ENCODE measurements at places on chromosomes 16 and 17.

- no peak for DNase-seq
Measured at GRCh38 chr17:29195465-29196081, 15.4 kb upstream of the MYO18A start.

GRCh38 chr16:79651363-79651762, 50.8 kb upstream of the MAF start:
- DNase-seq = no peak

DNA sequence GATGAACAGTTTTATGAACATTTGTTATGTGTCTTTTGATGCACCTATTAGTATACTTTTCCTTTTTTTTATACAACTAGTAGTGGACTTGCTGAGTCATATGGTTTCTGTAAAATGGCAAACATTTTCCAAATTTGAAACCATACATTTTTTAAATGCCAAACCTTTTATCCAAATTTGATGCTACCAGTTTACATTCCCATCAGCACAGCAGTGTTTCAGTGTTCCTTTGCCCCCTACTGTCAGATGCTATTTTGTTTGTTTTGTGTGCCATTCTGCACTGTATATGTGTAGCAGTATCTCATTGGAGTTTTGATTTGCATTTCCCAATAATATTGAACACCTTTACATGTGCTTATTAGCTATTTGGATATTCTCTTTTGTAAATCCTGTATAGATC, 219.4 kb downstream of the TANC2 start:
- DNase-seq = no peak

DNA sequence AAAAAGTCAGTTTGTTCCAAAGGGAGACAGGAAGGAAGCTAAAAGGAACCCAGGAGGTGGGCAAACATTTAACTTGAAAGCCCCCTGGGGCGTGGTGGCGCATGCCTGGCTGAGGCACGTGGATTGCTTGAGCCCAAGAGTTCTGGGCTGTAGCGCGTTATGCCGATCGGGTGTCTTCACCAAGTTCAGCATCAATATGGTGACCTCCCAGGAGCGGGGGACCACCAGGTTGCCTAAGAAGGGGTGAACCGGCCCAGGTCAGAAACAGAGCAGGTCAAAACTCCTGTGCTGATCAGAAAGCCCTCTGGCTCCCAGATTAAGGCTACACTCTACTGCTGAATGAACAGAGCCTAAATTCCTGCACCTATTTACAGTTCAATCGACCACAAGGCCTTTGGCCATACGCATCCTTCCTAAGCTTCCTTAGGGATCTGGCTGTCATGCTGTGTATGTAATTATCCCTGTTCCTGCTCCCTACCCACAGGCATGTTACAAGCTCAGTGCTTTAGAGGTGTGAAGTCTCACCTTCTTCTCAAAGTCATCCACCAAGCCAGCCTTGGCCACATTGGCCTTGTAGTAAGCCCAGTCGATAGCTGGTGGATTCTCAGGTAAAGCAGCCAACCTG, 5.0 kb downstream of the ATP5PD start:
- DNase-seq = no peak

GRCh38 chr17:71283486-71283885, 837.3 kb upstream of the SOX9 start:
- DNase-seq = no peak

GRCh38 chr17:74795327-74796020, 19.3 kb upstream of the NAT9 start:
- no peak for DNase-seq

DNA sequence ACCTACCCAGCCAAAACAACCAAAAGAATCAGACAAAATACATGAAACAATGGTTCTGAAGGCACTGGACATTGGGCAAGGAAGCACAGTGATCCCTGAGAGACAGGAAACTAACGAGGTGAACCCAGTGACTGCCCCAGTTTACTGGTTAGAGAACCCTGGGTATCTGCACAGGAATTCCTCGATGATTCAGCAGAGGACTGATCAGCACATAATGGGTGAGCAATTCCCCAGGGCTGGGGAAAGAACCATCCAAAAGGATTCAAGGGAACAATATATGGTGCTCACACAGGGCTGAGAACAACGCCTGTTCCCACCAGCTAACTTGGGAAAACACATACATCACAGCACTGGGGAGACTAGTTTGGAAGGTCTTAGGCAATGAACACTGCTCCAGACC, 167.2 kb downstream of the PARN start:
- DNase-seq = no peak

- DNase-seq = no peak
Measured at GRCh38 chr17:3015890-3016289, 47.5 kb downstream of the OR1D5 start.

GRCh38 chr17:63431939-63432804, 13.9 kb downstream of the CYB561 start:
- DNase-seq = no peak

- peak; percentile 59 for DNase-seq
Measured at GRCh38 chr17:35947156-35947585, 3.7 kb upstream of the LYZL6 start.

GRCh38 chr16:8569650-8570346, 20.5 kb downstream of the TMEM114 start:
- no peak for DNase-seq

- no peak for DNase-seq
Measured at GRCh38 chr16:75558846-75559401, 2.9 kb upstream of the TMEM231 start.

- no peak for DNase-seq
Measured at GRCh38 chr17:48601539-48602425, 3.0 kb downstream of the HOXB6 start.

DNA sequence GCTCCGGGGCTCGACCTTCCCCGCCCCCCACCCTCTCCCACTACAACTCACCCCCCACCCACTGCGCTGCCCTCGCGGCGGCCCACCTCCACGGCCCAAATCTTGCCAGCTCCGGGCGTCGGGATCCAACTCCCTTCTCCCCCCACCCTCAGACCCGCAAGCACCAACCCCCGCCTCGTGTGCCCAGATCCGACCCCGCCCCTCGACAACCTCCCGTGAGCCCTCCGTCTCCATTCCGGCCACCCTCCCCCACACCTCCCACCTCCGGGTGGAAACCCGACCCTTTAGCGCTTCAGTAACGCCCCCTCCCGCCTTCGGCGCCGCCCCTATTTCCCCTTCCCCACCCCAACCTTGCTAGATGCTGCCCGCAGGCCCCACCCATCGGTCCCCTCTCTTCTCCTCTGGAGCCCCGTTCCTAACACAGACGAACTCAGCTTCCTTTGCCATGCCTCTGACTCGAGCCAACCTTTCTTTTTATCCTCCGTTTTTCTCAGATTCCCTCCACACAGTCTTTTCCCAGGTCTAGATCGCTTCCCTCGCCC, 717 bp downstream of the UBE2Z start:
- DNase-seq = peak; percentile 91

DNA sequence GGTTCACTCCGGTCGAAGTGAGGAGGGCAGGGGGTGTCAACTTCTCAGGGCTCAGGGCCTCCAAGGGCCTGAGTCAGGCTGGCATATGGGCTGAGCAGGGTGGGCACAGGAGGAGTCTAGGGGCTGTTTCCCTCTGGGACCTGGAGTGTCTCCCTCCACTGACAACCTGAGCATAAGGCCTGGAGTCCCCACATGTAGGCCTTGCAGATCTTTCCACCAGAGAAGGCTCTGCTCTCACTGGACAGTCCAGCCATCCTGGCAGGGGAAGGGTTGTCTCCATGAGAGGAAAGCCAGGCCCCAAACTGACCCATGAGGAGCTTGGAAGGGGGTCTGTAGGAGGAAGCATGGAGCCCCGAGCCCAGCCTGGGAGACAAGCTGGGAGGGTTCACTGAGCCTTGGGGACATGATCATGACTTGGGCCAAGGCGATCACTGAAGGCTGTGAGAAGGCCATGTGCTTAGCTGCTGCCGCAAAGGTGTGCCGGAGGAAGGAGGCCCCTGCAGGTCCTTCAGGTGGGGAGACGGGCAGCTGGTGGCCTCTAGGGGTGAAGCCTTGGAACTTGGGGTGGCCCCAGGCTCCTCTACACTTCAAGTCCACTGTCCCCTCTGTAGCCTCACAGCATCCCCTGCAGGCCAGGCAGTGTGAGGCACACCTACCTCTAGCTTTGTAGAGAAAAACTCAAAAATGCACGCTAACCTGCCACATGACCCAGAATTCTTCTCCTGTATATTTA, 9.9 kb downstream of the CMTM2 start:
- DNase-seq = peak; percentile 80

DNA sequence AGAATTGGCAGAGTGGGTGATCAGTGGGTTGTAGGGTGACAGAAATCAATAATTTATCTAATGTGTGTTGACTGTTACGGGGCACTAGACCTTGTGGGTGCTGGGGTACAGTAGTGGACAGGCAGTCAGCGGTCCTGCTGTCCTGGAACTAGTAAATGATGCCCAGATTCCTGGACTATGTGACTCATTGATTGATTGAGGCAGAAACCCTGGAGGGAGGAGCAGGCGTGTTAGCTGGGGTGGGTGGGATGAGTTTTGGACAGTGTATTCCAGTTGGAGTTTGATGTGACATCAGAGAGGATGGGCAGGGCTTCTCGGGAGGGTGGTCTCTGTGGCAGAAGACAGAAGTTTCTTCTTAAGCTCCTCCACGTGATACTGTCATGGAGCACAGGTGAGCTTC, 24.4 kb downstream of the PRMT7 start:
- no peak for DNase-seq

DNA sequence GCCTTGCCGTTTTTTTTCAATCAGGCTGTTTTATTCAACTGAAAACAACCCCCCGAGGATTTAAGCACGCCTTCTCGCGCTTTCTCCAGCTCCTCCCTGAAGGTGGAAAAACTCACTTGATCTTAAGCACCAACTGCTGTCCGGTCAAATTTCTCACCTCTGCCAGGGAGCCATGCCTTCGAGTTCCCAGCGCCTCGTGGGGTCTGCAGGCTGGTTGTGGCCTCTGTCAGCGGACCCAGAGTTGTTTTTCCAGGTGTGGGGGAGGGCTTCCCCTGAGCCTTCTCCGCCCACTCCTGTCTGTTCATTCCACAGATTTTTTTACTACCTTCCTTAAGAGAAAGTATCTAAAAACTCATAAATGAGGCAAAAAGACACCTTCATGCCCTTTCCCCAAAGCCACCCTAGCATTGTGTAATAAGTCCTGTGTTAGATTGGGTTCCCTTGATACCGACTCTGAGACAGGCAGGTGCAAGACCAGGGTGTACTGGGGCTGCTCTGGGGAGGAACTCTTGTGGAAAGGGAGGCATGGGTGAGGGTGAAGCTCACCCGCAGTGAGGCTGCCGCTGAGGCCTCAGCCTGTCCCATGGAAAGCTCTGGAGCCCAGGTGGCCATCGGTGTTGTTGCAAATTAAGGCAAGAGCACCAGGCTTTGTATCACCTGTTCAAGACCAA, 101.6 kb downstream of the AXIN2 start:
- DNase-seq = no peak

DNA sequence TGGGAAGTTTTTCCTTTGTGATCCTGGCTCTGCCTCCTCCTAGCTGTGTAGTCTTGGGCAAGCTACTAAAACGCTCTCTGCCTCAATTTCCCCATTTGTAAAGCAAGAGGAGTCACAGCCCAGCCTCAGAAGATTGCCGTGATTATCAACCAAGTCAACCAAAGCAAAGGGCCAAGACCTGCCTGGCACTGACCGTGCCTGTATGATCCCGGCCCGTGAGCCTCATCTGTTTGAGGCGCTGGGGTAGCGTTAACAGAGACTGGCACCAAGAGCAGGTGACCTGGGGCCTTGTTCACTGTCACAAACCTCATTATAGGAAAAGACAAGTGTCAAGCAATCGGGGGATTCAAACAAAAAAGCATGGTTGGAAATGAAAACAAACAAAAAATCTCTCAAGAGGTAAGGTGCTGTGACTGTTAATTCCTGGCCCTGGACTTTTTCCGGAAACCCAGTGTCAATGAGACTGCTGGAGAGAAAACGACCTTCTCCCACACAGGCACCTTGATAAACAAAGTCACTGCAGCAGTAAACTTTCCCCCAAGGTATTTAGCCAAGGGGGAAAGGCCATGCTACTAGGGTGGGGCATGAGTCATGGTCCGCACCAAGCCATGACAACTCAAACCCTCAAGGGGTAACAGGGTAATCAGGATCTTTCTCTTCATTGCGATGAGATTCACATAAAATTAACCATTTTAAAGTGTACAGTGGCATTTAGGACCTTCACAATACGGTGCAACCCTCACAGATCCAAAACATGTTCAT, 5.4 kb downstream of the MEAK7 start:
- DNase-seq = no peak

- no peak for DNase-seq
Measured at GRCh38 chr17:32927724-32928585, at the start of gene TMEM98. TSS of gene TMEM98 (plus strand) at chr17:32928153. CDS start at chr17:32931529, 3,376 bp downstream.

DNA sequence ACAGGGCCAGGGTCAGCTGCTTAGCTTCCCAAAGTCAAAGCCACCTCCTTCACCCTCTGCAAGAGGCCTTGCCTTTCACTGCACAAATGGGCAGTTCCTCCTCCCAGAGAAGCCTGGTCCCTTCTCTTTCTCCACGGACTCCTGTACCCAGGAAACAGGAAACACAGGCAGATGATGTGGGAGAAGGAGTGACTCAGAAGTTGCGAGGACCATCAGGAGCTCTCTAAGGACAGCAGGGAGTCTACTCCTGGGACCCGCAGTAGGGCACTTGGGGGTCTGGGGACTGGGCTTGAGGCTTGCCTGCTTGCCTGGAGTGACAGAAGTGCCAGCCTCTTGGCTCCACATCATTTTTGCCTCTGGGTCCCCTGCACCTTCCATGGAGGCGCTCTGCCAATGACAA, 47.4 kb upstream of the KSR1 start:
- DNase-seq = no peak

DNA sequence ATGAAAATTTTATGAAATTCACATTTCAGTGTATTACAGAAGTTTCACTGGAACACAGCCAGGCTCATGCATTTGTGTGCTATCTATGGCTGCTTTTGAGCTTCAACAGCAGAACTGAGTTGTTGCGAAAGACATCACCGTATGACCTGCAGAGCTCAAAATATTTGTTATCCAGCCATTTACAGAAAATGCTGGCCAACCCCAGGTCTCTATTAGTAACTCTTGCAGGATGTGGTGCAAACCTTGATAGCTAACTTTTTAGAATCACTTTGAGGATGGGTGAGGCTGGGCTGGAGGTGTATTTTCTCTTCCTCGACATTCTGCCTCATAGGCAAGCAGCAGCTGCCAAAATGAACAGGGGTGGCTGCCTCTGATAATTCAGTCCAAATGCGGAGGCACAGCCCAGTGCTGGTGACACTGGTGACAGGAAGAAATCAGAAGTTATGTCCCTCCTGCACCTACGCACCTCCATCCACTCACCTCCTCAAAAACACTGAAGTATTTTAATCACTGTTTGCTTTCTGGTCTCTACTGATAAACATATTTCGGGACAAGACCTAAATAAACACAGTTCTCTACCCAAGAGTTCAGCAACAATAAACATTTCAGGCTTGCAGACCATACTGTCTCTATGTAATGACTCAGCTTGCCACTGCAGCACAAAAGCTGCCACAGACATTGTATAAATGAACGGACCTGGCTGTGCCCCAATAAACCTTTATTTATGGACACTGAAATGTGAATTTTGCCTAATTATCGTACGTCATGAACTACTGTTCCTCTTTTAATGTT, 28.5 kb downstream of the ARHGAP17 start:
- no peak for DNase-seq

- no peak for DNase-seq
Measured at GRCh38 chr17:69047368-69048263, 13.1 kb downstream of the ABCA9 start.
